A549 treated with CORT108297 at 1 μM for 4 hours (cell line): ENCODE measurements at places on chromosomes 6 and 20. TPM values are rescaled to one million over a fixed set of nuclear protein-coding genes. Genes with fewer than 3 reads are reported as not detected.

TMEM244 gene
- not detected in 5 replicates for total RNA-seq

VARS2 gene
- total RNA-seq: 10.8 to 14.3 TPM (median 13.2 TPM) in 5 replicates

TMC2 gene
- not detected in 5 replicates for total RNA-seq

DOK5 gene
- 0.05 to 0.15 TPM (median 0.09 TPM) in 3 of 5 replicates, not detected in the others for total RNA-seq

VSTM2L gene
- total RNA-seq: 5.8 to 10.5 TPM (median 8.8 TPM) in 5 replicates

GRM1 gene
- total RNA-seq: 0.02 to 0.06 TPM (median 0.03 TPM) in 3 of 5 replicates, not detected in the others

HLA-DPB1 gene
- total RNA-seq: not detected in 5 replicates

TGM3 gene
- total RNA-seq: 0.03 TPM in 3 of 5 replicates, not detected in the others

PRR18 gene
- 0.08 to 0.22 TPM (median 0.09 TPM) in 5 replicates for total RNA-seq

WDR46 gene
- total RNA-seq: 55.2 to 60.7 TPM (median 56.9 TPM) in 5 replicates

F13A1 gene
- not detected in 5 replicates for total RNA-seq

GPR6 gene
- total RNA-seq: not detected in 5 replicates

SYNDIG1 gene
- total RNA-seq: 1.4 to 2.3 TPM (median 1.9 TPM) in 5 replicates

RNGTT gene
- total RNA-seq: 6.7 to 10.7 TPM (median 8.8 TPM) in 5 replicates

LAMP5 gene
- 0.05 to 0.06 TPM in 2 of 5 replicates, not detected in the others for total RNA-seq

LRFN2 gene
- not detected in 5 replicates for total RNA-seq

GSTA3 gene
- total RNA-seq: not detected in 5 replicates

RSPH4A gene
- 0.16 to 0.28 TPM (median 0.22 TPM) in 5 replicates for total RNA-seq

HTR1B gene
- 0.05 to 0.19 TPM (median 0.10 TPM) in 5 replicates for total RNA-seq

TREM1 gene
- 0.10 to 0.23 TPM (median 0.16 TPM) in 4 of 5 replicates, not detected in the other for total RNA-seq

RIN2 gene
- total RNA-seq: 26.6 to 29.8 TPM (median 29.4 TPM) in 5 replicates

ATG5 gene
- total RNA-seq: 22.0 to 25.5 TPM (median 24.3 TPM) in 5 replicates

THEMIS gene
- total RNA-seq: not detected in 5 replicates

MYCT1 gene
- total RNA-seq: 0.03 to 0.14 TPM (median 0.03 TPM) in 5 replicates

B3GAT2 gene
- 0.02 to 0.03 TPM (median 0.02 TPM) in 5 replicates for total RNA-seq

MOXD1 gene
- 1.7 to 2.5 TPM (median 2.0 TPM) in 5 replicates for total RNA-seq
